Stimulated activated CD8-positive, alpha-beta memory T cell treated with anti-CD3 and anti-CD28 coated beads, Interleukin-4, amount 100 ng/mL, for 4 hours (primary cell): ENCODE measurements at places on chromosomes 16 and 17.
A peak's percentile ranks its signal among the peaks of the same experiment; 100 is the strongest.

DNA sequence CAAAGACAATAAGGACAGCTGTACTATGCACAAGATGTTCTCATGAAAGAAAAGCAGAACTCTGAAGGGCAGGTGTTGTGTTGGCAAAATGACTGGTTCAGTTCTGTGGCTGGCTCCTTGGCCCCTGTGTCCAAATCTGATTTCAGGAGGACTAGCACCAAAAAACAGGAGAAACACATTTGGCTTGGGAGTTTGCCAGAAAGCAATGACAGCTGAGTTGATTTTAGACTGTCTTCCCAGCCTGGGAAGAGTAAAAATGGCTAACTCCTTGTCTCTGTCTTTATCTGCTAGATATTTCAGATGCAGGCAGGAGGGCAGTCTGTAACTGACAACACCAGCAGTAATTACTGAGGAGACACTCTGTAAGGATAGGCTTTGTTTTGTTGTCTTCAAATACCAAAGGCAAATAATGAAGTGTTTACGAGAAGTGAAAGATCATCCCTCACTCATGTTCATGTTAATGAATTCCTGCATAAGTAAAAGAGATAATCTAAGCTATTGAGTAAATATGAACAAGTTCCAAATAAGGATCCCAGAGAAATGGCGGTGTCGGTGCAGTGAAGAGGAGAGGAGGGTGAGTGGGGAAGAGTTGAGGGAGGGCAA, 989.0 kb downstream of the CDH11 start:
- no peak for DNase-seq

DNA sequence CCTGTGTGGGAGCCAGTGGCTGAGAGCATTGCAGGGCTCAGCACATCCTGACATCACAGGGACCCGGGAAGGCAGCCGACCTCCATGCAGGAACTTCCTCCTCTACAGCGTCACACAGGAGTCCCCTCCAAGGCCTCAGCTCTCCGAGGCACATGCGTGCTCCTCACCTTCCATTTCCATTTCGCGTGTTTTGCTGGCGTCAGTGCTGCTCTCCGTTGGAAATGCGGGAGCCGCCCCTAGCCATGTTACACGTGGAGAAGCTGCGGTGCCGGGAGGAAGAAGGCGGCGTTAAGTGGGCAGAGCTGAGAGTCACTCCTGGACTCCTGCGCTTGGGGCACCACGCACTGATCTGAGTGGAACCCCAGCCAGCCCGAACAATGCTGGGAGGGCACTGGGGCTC, 25.2 kb upstream of the CRISPLD2 start:
- DNase-seq = no peak

- no peak for DNase-seq
Measured at GRCh38 chr17:46813920-46814319, 4.6 kb downstream of the WNT3 start.

DNA sequence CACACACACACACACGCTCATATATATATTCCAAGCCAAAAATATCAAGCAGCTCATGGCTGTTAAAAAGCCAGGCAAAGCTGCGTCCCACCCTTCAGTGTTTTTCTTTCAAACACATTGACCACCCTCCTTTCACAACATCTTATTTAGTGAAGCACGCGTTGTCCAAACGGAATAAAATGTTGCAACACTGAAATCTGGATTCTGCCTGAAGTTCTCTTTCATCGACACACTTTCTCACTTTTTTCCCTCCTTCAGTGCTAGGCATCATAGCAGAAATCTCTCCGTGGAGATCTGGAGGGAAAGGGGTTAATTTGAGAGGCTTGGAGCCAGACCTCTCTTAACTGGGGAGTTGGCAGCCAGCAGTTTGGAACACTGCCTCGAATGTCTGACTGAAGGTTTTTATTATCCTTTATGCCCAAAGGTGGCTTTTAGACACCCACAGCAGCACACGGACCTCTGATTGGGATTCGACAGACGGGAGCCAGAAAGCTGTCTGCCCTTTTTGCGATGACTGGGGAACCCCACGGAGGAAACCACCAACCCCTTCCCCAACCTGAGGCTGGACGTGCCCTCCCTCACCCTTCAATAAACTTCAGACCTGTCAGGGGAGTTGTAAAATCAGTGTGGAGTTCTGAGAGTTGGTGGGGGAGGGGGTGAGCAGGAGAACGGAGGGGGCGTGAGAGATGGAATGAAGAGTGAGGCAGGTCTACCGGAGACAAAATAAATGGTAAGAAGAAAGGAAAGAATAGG, 833.6 kb upstream of the SOX9 start:
- no peak for DNase-seq

DNA sequence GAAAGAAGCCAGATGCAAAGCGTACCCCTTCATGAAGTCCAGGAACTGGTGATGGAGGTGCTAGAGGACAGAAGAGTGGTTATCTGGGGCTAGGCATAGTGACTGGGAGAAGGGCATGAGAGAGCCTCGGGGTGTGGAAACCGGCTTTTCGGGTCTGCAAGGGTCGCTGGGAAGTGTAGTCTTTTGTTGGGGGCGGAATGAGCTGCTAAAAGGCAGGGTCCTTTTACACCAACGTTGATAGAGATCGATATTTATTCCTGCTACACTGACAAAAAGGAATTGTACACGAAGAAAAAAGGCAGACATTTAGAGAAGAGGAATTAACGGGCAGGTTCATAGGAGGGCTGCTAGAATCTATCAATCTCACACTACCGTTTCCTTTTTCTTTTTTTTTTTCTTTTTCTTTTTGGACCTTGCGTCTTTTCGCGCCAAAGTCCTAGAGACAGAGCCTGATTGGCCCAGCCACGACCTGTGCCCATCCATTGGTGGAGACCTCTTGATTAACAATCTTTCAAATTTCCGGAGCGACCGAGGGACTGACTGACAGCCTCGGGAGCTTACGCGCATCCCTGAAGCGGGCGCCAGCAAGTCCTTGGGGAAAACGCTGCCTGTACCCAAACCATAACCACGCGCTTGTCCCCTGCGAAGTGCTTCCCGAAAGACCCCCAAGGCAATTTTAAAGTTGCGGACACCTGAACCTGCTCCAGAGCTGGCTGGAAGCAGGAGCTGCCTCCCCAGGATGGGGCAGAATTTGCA, 27.7 kb upstream of the DHRS7B start:
- DNase-seq = peak; percentile 13

DNA sequence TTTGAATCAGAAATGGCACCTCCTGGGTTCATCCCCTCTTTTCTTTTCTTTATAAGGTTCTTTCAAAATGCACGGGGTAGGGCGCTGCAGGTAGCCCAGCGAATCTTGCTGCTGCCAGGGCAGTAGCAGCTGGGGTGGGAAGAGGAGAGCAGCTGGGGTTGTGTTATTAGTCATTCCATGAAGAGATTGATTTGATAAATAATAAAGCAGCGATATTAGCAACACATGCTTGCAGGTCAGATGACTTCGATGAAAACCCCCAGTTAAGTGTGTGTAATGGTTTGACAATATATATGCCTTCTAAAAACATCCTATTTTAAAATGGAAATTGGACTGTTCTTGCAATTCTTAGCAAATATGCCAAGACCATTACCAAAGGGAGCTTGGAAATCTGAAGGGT, 200.7 kb downstream of the CCDC182 start:
- DNase-seq = no peak

DNA sequence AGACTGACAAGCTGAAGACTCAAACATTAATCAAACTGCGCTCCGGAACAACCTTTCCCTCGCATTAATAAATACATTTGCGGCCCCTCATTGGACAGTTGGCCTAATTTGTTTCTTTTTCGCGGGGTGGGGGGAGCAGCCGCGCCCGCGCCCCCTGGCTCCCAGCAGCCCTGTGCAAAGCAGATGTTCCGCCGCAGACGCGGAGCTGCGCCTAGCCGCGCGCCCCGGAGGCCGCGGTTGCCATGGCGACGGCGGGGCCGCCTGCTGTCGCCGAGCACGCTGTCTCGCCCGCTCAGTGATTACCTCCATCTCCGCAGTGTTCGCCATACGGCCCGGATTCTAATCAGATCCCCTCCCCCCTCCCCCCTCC, 25.5 kb downstream of the COPZ2 start:
- DNase-seq = no peak

GRCh38 chr17:44268709-44269534, 987 bp upstream of the SLC4A1 start:
- no peak for DNase-seq

DNA sequence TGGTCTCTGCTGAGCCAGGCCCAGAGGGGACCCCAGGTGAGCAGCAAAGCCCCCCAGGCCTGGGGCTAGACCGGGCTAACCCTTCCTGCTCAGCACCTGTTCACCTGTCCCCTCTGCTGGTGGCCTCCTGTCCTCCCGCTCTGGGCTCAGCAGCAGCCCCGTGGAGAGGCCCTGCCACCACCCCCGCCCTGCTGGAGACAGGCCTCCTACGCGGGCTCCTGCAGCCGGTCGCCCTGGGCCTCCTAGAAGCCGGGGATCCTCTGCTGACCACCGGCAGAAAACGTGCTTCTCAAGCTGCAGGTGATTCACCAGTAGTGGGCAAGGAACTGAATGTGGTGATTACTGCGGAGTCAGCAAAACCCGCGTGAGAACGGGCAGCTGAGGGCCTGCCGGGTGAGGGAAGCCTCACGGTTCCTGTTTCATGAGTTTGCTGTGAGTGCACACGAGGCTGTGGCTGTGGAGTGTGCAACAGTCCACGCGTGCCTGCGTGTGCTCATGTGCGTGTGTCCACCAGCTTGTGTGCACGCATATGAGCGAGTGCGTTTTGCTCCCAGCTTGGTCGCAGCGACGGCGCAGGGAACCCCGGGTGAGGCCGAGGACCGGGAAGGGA, 792 bp downstream of the SECTM1 start:
- DNase-seq = no peak

DNA sequence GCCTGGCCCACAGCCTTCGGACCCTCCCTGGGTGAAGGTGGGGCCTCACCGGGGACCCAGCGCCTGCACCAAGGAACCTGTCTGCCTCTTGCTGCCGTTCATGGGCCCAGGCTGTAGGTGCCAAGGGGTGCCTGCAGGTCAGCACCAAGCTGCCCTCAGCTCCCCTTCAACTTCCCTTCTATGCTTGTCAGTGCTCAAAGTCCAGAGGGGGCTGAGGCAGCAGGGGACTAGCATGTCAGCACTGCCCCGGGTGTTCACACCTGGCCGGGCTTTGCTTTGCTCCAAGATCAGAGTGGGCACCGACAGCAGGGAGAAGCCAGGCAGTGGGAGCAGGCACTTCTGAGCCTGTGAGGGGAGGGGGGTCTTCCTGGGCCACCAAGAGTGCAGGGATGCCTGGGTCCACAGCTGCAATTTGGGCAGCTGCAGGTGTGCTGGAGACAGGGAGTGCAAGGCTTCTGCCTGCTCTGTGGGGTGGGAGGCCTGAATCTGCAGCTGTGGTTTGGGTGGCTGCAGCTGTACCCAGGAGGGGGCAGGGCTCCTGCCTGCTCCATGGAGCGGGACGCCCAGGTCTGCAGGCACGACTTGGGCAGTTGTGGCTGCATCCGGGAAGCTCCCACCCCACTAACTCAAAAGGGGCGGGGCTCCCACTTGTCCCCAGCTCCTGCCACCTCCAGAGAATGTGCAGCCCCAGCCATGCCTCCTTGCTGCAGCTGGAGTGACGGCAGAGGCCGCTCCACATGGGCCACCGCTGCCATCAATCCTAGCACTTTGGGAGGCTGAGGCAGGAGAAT, 27.6 kb upstream of the PRM1 start:
- DNase-seq = no peak

- DNase-seq = no peak
Measured at GRCh38 chr17:4956493-4957061, 5.7 kb downstream of the ENO3 start.
